ENCODE measurements at places on chromosomes 7 and 10.

DNA sequence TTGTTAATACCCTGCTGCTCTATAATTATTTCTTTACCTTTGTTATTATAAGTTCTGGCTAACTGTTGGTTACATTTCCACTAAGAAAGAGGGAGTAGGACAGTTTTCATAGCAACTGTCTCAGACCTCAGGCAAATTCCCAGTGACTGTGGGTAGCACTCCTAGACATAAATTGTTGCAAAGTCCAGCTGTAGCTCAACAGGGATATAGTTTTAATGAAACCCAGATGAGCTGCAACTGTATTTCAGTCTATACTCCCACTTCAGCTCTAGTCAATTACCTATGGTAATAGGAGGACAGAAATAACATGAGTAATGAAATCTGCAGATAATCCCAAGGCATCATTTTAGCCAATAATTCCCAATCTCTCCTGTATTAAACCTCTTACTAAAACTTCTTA lies 103.0 kb upstream of the SEMA3A start:
- no peak for DNase-seq

DNA sequence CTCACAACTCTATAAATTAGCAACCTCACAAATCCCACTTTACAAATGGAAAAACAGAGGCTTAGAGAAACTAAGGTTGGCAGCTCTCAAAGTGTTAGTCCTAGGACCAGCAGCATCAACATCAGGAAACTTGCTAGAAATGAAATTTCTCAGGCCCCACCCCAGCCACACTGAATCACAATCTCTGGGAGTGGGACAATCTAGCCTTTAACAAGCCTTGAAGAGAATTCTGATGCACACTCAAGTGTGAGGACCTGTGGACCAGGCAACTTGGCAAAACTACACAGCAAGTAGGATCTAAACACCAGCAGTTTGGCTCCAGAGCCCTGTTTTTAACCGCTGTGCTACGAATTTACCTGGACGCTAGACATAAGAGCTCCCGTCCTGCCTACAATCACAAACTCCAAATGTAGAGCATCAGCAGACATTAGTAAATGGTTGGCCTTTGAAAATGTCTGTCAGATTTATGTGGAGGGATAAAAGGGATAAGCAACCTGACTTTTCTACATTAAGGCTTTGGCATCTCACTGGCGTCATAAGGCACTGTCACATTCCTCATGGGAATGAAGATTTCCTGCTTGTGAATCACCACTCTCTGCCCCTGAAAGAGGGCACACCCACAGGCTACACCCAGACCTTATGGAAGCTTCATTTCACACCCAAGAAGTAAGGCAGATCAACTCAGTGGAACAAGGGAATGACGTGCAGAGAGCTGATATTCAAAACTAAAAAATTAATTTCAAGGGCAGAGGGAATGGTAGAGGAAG lies 34.5 kb downstream of the PPP1R3C start:
- no peak for DNase-seq

DNA sequence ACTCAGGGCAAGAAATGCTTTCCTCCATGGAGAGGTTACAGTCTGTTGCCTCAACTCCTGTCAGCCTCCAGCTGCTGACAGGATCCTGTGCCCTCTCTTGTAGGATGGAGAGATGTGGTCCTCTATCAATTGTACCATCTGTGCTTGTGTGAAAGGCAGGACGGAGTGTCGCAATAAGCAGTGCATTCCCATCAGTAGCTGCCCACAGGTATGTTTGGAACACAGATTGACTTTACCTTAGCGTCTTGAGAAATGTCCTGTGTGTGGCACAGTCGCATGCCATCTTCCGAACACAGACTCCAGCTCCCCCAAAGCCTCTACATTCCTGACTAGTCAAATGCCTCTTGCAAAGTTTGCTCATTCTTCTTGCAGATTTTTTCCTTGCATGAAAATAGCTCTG lies 152.6 kb downstream of the BMPER start:
- no peak for DNase-seq

- DNase-seq, result no peak
These were observed 322.6 kb downstream of the RNLS start for GRCh38 chr10:88260329-88261051.

- DNase-seq, result no peak
These were observed 38.8 kb downstream of the CCNJ start for GRCh38 chr10:96082153-96082552.

- no peak for DNase-seq
These were observed 1.2 kb downstream of the TPK1 start for GRCh38 chr7:144834641-144835144.
